ENCODE measurements at places on chromosomes 3 and 15.

DNA sequence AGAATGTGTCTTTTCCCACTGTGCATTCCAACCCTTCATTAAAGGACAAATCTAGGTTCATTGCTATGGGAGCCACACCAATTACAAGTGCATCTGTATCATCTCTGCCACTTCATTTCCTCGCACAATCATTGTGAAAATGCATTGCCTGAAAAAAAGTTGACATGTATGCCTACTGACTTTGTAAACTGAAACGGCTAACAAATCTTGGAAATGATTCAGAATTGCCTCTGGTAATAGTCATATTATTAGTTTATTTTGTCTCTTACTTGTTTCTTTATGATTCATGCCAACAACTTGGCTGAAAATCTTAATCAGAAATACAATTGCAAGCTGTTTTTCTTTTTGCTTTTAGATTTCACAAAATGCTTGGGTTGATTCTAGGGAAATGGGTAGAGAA lies 497.1 kb downstream of the ZIC1 start:
- no peak for DNase-seq

- DNase-seq = no peak
Measured at GRCh38 chr3:156431334-156432124, 123.4 kb downstream of the SSR3 start.

DNA sequence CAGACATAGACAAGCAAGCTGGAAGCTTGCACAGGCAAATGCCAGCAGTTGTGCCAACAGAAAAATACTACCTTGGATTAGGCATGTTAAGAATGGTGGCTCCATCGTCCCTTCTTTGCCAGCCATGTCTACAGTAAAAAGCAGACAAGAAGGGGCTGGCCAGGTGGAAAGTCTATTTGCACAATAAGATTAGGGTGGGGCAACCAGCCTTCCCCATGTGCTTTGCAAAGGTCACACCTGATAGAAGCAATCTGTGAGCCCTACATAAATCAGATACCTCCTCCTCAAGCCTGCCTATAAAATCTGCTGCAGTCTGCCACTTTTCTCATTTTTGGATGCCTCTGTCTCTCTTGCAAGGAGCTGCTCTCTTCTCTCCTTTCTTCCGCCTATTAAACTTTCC lies 555.9 kb downstream of the RSL24D1 start:
- no peak for DNase-seq

DNA sequence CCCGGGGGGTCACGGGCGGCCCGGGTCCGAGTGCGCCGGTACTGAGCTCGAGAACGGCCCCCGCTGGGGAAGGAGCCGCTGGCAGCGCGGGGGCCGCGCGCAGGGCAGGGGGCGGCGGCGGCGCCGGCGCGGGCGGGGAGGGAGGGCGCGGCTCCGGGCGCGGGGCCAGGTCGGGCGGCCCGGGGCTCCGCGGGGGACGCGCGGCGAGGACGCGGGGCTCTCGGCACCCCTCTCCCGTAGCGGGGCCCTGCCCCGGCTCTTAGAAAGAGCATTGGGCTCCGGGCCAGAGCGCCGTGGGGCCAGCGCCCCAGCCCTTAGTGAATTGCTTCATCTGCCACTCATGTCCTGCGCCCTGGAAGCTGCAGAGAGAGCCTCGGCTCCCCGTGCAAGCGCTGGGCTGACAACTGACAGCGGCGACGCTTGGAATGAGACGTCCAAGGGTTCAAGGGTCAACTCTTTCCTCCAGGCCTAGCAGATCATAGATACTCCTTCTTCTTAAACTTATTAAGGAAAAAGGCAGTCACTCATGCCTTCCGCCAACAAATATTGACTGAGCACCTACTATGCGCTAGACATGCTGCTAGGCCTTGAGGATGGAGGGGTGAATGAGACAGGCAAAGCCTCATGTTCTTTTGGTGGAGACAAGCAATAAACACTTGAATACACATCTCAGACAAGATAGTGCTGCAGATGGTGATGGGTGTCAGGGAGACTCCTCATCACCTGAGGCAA lies 140.8 kb downstream of the SMAD6 start:
- no peak for DNase-seq

DNA sequence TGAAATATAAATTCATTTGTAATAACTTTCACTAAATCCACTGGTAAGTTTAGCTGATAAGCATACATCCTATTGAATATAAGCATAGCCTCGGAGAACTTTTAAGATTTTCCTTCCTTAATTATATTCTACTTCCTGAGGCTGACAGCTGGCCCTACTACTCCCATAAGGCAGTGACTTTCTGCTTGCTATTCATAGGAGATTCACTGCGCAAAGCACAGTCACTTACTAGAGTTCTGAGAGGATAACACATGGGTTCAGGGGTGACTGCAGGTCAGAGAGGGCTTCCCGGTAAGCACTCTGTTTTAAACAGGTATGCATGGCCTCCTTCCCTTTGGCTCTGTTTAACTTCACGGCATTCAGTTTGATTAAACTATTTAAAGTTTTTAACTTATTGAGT lies 75.8 kb downstream of the FAIM start:
- no peak for DNase-seq

DNA sequence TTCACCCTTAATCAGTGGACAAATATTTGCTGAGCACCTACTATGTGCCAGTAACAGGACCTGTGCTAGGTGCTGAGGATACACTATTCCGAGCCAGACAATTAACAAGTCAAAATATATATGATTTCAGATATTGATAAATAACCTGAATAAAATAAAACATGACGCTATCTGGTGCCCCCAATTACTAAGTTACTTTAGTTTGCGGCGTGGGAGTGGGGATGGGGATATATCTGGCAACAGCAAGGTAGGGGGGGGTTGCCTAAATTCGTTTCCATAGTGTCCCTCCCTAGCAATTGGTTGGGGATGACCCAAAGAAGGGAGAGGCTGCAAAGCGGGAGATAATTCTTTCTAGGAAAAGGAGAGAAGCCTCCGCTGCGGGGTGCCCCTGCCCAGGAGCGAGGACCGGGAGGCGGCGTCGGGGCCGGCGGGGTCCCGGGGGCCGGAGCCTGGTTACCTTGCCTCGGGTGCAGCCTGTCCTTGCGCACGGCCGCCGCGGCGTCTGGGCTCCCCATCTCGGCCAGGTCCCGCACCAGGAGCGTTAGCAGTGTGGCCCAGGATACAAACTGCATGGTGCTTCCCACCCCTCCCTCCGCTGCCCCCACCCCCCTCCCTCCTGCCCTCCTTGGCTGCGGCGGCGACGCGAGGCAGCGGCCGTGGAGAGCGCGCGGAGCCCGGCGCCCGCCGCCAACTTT lies 567 bp downstream of the ADAMTS9 start:
- no peak for DNase-seq

DNA sequence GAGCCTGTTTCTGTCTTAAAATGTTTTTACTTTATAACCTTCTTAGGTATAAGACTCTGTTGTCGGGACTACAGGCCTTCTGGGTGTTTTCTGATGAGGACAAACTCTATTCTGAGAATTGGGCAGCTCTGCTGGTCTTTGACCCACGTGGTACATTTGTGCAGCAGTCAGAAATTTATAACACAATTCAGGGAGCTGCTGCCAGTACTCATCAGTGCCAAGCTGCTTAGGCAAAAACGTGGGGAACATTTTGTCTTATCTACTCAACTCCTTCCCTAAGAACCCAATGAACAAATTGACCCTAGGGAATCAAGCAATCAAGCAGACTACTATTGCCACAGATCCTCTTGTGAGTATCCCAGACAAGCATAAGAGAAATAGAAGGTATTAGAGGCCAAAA lies 180.7 kb upstream of the PDZRN3 start:
- DNase-seq = no peak

- no peak for DNase-seq
Measured at GRCh38 chr3:193452338-193452737, 73.8 kb upstream of the ATP13A5 start.

- no peak for DNase-seq
Measured at GRCh38 chr15:40111888-40112287, 3.2 kb upstream of the BMF start.
